ENCODE measurements at places on chromosomes 13 and 19.

DNA sequence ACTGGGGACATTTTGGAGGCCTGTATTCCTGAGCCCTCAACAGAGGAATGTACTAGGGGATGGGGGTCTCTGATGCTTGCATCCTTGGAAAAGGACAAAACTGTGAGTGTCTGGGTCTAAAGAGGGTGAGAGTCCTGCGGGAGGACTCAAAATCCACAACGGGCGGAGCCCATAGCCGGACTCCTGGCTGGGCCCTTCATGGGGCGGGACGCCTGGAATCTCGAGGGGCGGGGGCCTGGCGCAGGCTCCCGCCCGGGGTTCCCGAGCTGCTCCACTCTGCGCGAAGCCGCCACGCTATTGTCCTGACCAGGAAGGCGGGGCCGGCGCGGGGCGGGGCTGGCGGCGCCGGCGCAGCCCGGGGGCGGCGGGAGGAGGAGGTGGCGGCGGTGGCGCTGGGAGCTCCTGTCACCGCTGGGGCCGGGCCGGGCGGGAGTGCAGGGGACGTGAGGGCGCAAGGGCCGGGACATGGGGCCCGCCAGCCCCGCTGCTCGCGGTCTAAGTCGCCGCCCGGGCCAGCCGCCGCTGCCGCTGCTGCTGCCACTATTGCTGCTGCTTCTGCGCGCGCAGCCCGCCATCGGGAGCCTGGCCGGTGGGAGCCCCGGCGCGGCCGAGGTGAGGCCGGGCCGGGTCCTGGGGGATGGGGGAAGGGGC, at the start of gene APLP1:
Gene APLP1, plus strand, starts transcription at position 403 of the 651 bp plus-strand sequence. Its CDS starts 63 bp downstream, at position 466.
- peak; percentile 61 for DNase-seq

GRCh38 chr19:22260499-22260898, 25.7 kb upstream of the ZNF729 start:
- no peak for DNase-seq

GRCh38 chr19:42242069-42242511, 312 bp downstream of the GSK3A start:
- no peak for DNase-seq

DNA sequence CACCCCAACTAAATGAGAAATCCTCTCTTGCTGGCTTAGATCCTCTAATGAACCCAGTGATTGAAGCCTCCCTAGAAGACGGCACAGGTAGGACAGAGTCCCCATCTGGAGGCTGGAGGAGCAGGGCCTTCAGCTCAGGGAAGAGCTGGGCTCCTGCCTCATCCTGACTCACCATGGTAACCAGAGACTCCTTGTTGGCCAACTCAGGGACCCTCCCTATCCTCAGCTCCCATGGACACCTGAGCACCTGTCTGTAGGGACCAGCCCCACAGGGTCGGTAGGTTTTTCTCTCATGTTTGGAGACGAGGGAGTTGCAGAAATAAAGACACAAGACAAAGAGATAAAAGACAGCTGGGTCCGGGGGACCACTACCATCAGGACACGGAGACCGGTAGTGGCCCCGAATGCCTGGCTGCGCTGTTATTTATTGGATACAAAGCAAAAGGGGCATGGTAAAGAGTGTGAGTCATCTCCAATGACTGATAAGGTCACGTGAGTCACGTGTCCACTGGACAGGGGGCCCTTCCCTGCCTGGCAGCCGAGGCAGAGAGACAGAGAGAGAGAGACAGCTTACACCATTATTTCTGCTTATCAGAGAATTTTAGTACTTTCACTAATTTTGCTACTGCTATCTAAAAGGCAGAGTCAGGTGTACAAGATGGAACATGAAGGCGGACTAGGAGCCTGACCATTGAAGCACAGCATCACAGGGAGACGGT, 26.6 kb downstream of the SIGLEC7 start:
- no peak for DNase-seq

DNA sequence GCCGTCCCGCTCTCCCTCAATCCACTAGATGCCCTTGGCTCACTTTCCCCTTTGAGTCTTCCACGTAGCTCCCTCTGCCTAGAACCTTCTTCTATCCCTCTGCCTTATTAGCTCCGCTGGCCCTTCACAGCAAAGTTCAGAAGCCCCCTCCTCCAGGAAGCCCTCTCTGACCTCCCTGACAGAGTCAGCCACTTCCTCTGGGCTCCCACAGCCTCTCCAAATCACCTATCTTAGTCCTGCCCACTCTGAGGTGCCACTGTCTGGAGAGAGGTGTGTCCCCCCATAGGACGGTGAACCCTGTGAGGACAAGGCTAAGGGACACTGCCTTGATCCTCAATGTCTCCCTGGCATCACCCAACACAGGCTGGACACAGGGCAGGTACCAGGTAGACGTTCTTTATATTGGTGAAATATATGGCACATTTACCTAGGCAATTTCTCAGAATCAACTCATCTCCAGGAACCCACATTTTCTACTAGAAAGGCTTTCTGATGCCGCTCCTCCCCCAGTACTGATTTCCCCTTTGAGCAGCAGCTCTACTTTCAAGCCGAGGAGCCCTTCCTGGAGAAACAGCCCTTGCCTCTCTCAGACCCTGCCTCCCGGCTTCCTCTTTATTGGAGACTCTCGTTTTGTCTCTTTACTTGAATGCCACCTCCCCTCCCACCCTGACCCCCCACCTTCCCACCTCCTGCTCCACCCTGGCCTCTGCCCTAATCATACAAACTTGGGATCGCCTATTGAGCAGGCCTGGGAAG, 3.4 kb upstream of the TGFB1 start:
- no peak for DNase-seq

- DNase-seq = no peak
Observed at GRCh38 chr13:106565127-106565775, 2.7 kb downstream of the ARGLU1 start.

- DNase-seq = peak; percentile 18
Observed at GRCh38 chr13:48542581-48543341, 9.9 kb upstream of the RCBTB2 start.

DNA sequence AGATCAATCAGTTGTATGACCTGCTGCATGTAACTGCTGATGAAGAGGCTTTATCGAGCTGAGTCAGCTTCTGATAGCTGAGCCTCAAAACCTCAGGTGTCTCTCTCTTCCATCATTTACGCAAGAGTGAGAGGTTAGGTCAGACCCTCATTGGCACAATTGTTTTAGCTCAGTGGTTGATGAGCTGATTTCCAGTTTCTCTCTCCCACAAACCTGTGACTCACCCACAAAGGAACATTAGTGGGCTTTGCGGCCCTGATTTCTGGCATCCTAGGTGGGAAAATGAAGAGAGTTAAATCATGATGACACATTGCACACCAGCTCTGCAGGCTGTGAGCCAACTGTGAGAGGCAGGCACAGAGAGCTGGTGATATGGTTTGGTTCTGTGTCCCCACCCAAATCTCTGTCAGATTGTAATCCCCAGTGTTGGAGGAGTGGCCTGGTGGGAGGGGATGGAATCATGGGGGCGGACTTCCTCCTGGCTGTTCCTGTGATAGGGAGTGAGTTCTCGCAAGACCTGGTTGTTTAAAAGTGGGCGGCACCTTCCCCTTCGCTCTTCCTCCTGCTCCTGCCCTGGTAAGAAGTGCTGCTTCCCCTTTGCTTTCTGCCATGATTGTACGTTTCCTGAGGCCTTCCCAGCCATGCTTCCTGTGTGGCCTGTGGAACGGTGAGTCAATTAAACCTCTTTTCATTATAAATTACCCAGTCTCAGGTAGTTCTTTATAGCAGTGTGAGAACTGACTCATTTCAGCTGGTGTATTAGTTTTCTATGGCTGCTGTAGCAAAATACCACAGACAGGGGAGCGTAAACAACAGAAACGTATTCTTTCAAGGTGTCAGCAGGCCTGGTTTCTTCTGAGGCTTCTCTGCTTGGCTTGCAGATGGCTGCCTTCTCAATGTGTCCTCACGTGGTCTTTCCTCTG, 33.5 kb upstream of the TMTC4 start:
- DNase-seq = no peak

Data from GM06990 (cell line).